ENCODE measurements at places on chromosomes 7 and 10.

DNA sequence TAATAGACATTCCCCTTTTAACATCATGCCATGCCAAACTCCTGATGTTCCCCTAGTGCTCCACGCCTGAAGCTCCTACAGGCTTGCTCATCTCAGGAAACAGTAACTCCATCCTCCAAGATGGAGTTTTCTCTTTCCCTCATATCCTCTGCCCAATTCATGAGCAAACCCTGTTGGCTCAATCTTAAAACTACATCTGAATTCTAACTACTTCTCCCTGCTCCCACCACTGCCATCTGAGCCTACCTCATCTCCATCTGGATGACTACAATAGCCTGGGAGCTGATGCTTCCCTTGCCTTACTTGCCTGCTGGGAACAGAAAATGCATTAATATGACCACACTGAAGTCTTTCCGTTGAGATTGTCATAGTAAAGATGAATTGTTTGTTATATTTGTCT, 271.7 kb upstream of the MKLN1 start:
- no peak for DNase-seq

DNA sequence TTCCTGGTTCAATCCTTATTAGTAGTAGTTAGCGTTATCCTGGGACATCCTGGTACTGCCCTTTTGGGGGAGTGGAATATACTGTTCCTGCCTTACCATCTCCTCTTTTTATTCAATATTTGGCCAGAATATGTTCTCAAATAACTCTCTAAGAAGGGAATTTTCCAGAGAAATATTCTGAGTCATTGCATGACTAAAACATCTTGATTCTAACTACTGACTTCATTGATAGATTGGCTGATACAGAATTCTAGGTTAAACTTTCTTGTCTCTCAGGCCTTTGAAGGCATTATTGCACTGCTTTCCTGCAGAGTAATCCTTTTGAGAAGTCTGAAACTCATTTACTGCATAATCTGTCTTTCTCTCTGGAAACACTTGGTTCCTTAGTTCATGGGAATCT, 275.5 kb upstream of the DGKB start:
- no peak for DNase-seq

DNA sequence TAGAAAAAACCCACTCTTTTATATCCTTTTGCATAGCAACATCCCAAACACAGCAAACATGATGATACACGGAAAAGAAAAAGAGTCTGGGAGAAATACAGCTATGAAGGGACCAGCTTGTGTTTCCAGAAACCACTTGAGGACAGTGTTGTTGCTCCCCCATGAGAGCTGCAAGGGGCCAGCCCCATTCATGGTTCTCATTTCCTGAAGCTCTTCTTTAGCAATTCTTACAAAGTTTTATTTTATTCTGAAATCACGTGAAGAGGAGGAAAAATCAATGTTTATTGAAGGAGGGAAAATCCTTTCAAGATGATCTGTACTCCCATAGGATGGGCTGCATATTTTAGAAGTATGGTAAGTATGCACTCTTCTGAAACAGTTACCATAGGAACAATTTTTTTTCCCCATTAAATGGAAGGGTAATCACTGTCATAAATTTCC, 17.5 kb upstream of the PRTFDC1 start:
- no peak for DNase-seq

DNA sequence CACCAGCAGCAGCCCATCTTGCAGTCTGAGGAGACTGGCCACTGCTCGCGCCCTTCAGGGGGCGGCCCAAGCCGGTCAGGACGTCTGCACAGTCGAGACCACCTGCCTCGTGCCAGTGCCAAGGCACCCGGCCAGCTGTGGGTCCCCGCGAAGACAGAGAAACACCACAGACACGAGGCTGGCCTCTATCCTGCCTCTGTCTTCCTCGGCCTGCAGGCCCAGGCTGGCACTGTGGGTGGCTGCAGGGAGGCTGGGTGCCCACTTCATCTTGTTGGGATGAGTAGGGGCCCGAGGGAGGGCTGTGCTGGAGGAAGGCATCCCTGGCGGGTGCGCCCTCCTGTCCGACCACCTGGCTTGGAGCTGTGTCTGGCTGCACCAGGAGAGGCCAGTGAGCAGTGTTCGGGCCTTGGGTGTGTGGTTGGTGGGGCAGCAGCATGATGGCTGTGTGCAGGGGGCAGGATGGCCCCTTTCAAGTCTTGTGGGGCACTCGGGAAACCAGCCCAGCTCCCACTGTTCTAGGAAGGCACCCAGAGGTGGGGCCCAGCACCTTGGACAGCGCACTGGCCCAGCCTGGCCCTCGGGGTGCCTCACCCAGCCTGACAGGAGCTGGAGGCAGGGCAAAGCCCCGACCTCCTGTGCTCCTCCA, 7.3 kb downstream of the DPYSL4 start:
- DNase-seq, result no peak

GRCh38 chr7:110905773-110906566, 185.0 kb upstream of the LRRN3 start:
- no peak for DNase-seq

- DNase-seq, result no peak
These were observed 393.0 kb downstream of the NRG3 start for GRCh38 chr10:82267960-82268359.

DNA sequence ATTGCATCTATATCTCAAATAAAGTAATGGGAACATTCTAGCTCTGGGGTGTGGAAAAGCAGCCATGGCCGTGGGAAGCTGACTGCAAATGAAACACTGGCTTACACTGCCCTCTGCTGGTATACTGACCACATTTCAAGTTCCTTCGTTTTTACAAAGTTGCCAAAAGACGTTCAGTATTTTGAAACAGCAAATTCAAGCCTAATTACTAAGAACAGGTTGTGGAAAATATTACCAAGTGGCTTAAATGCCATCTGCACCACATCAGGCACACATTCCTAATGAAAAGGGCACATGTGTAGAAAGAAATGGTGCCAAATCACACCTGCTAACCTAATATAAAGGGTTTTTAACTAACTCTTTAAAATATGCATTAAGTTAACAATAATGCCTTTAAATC, 83.9 kb downstream of the JAZF1 start:
- no peak for DNase-seq
